H7 (cell line): ENCODE measurements at places on chromosomes 12 and 14.

GRCh38 chr12:128077211-128077916 lies 189.6 kb upstream of the TMEM132C start:
- DNase-seq = no peak

GRCh38 chr14:102500713-102501112 lies 8.9 kb downstream of the ANKRD9 start:
- no peak for DNase-seq

DNA sequence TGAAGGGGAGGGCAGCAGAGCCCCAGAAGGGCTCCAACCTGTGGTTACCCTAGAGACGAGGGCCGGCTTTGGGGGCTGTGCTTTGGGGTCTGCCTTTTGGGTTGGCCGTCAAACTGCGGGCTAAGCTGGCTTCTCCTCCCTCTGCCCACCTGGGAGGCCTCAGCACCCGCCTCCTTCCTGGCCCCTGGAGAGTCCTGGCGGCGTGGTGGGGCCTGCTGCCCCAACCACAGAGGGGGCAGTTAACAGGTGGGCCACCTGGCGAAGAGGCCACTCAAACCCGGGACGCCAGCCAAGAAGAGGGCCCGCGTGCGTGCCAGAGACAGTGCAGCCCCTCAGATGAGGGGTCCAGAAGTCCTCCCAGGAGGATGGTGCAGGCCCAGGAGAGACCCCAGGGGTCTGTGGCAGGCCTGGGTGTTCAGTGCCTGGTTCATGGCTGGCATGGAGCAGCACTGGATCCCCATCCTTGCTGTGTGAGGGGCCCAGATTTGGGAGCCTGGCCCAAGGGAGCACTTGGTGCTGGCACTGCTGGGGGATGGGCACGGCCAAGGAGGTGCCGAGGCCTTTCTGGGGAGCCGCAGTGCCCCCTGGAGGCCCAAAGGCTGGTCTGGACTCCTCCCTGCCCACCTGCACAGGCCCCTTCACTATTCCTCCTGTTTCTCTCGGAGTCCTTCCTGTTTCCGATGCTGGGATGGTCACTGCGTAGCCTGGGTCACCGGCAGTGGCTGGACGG lies 48.8 kb downstream of the LRCOL1 start:
- peak; percentile 96 for DNase-seq

GRCh38 chr12:38159591-38160317 lies 156.8 kb upstream of the ALG10B start:
- DNase-seq = peak; percentile 4

GRCh38 chr14:91143862-91144261 lies 30.0 kb downstream of the DGLUCY start:
- DNase-seq = no peak

GRCh38 chr12:76879710-76880518 lies 1.1 kb upstream of the CSRP2 start:
- no peak for DNase-seq

GRCh38 chr14:51053157-51053556 lies 41.7 kb downstream of the TRIM9 start:
- DNase-seq = no peak

- DNase-seq = no peak
These were observed 91.5 kb upstream of the ZFP36L1 start for GRCh38 chr14:68884031-68885030.

- DNase-seq = peak; percentile 83
These were observed 54.3 kb upstream of the PPP2R5C start for GRCh38 chr14:101707068-101707842.

DNA sequence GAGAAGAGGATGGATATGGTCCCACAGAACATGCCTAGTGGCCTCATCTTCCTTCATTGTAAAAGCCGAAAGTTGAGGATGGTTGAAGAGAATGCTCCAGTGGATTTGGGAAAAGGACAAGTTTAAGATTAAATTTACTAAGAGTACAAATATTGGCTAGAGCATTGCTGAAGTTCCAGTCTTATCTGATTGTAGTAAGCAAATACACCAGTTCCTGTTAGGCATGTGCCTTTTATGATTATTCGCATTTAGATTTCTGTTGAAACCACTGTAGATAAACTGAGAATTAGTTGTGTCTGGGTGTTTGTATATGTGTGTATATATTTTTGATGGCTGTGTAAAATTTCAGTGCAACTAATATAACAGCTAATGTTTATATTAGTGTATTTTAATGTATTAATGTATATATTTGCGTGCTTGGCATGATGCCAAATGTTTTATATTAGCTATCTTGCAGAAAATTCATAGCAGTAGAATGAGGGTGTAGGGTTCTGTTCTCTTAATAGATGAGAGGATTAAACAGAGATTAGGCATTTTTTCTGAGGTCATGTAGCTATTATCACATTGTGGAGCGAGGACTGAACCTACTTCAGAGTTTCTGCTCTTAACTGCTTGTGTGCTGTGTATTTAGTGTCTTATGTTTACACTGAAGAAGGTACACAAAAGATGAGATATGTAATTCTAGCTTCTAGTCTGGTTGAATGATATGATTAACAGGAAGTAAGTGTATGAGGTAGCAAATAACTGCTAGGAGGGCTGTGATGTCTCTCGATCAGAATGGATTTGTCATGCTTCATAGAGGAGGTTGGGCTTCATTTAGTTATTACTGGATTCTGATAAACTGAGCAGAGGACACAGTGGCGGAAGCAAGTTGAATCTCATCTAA lies 21.1 kb downstream of the FKBP3 start:
- no peak for DNase-seq

GRCh38 chr12:89731089-89731488 lies 22.5 kb upstream of the ATP2B1 start:
- no peak for DNase-seq

GRCh38 chr12:67077617-67078016 lies 191.5 kb upstream of the CAND1 start:
- no peak for DNase-seq

DNA sequence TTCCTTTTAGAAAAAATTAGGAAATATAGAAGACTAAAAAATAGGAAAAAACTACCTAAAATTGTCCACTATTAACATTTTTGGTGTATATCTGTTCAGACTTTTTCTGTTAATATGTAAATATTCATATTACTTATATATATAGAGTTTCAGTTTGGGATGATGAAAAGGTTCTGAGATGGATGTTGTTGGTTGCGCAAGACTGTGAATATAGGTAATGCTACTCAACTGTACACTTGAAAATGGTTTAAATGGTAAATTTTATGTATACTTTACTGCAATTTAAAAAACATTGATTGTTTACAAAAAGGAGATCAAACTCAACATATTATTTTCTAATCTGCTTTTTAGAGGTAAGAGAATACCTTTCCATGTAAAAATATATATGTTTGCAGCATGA lies 200.9 kb downstream of the RAD51B start:
- DNase-seq = no peak

GRCh38 chr14:99908653-99909250 lies 115.5 kb downstream of the EML1 start:
- DNase-seq = no peak

GRCh38 chr14:73058922-73059673 lies 764 bp downstream of the RBM25 start:
- DNase-seq = peak; percentile 74

DNA sequence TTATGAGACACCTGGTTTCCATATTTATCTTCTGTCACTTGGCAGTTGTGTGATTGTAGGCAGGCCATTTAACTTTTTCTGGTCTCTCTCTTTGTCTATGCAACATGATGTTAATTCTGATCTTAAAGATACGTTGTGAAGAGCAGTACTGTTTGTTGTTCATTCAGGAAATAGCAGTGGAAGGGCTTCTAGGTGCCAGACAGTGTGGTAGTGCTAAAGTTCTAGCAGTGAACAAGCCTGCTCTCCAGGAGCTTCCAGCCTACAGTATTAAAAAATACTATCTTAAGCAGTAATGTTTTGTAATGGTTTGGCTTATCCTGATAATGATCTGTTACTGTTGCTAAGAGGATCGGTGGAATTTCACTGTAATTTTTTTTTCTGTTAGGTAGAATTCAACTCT lies 15.2 kb downstream of the NAA30 start:
- DNase-seq = no peak

DNA sequence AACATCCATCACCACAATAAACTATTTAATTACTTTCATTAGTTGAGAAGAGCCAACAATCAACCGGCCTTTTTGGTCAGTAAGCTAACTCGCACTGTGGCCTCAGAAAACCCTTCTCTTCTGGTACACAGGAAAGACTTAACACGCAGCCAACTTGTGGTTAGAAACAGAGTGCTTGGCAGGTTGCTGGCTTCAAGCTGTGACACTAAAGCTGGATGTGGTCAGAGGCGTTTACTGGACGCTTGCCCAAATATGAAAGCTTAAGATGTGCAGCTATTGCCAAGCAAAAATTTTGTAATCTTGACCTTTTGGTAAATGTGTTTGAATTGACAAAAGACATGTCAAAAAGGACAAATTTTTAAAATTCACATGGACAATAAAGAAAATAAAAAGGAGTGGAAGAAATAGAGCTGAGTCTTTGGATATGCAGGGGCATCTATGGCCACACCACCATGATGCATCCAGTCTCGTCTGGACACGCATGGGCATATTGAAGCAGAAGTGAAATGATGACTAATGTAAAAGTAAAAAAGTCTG lies 2.6 kb upstream of the KLRK1 start:
- DNase-seq = no peak

DNA sequence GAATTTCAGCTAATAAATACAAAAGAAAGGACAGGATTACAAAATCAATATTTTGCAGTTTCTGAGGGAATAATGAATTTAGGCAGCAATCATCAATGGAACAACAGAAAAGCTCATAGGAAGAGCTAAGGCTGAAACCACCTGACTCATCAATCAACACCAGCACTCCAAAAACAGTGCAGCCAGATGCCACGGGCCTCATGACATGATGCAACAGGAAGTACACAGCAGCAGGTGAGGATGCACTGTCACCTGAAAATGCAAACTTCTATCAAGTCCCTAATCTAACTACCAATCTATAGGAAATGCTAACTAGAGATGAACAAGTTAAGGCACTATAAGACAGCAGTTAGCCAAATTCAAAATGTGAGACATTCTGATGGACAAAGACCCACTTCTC lies 21.7 kb downstream of the GNS start:
- no peak for DNase-seq

- no peak for DNase-seq
These were observed 151.1 kb downstream of the PPM1H start for GRCh38 chr12:62783881-62784280.

DNA sequence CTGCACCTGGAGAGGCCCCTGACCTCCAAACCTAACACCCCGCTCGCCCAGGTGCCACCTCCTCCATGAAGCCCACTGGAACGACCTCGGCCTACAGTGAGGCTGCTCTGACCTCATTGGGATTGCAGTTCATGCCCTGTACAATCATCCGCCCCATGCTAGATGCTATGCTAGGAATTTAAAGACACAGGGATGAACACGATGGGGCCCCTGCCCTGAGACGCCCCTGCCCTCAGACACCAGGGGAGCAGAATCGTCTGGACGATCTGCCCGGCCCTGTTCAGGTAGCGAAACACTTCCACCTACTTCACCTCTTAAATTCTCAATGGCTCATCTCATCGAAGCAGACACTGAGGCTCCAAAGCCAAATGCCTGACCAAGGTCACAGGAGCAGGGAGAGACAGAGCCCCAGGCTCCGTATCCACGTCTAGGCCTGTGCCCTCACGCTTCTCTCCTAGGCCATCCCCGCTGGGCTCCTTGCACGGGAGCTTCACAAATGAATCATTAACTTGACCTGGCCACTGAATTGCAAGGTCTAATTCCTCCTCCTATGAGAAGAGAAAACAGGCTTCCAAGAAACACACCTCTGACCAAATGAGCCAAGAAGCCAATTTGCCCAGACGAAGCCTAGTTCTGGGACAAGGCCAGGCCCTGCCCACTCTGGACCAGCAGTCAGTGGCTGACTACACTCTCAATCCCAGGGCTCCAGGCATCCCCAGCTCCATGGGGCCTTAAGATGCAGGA lies 35.2 kb downstream of the SCARB1 start:
- no peak for DNase-seq

GRCh38 chr14:74503291-74503937 lies 9.8 kb downstream of the ISCA2 start:
- DNase-seq = no peak

GRCh38 chr12:130708648-130709047 lies 7.5 kb downstream of the RIMBP2 start:
- DNase-seq = no peak

DNA sequence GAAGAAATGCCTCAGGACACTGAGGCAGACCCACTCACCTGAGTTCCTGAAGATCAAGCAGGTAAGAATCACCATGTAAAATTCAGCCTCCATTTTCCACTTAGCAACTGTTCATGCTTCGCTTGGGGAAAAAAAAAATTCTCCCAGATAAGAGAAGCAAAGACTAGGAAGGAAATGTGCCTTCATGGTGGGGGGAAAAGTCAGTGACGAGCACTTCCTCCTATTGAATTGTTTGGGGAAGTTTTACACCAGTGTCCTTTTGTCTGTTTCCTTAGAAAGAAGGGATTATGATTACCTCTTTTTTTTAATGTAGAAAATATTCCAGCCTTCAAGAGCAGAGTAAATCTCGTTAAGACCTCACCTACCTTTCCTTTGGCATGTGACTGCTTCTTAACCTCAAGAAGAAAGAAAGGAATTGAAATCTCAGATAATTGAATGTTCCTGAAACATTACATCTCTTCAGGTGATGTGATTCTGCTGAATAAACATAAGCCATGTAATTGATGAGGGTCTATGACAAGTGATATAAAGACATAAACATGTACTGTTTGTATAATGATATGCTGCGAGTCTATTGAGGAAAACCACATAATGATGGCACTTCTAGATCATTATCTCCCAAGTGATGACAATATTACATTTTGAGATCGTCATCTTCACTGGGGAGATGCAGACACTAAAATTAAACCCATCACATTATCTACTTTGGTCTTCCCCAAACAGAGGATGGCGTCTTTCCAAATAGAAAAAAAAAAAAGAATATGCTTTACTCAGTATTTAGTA lies at the start of gene PTPRB:
TSS of gene PTPRB (minus strand) at position 127 of the 783 bp plus-strand sequence. CDS start at position 93, 34 bp downstream.
- no peak for DNase-seq

- DNase-seq = no peak
These were observed 17.5 kb downstream of the IQSEC3 start for GRCh38 chr12:84056-84455.

GRCh38 chr12:116615141-116615861 lies 56.1 kb downstream of the MAP1LC3B2 start:
- DNase-seq = no peak
